ENCODE measurements at places on chromosomes 2 and 18.

DNA sequence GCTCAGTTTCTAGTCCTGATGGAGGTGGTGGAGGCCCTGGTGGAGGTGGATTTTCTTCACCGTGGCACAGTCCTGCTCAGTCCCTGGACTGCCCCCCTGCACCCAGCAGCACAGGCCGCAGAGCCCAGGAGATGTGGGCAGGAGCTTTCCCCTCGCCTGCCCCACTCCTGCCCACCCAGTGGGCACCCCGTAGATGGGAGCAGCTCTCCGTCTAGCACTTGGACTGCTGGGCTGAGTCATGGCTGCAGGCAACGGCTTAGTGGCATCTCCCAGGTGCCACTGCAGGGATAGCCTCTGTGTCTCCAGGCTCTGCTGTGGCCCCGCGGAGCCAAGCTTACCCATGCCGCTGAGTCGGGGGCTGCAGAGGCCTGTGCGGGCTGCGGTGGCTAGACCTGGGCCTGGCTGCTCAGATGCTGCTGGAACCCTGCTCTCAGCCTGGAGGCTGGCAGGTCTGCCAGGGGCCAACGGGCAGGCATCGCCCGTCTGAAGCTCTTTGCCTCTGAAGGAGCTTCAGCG lies 92.3 kb upstream of the CTDP1 start:
- DNase-seq: no peak

DNA sequence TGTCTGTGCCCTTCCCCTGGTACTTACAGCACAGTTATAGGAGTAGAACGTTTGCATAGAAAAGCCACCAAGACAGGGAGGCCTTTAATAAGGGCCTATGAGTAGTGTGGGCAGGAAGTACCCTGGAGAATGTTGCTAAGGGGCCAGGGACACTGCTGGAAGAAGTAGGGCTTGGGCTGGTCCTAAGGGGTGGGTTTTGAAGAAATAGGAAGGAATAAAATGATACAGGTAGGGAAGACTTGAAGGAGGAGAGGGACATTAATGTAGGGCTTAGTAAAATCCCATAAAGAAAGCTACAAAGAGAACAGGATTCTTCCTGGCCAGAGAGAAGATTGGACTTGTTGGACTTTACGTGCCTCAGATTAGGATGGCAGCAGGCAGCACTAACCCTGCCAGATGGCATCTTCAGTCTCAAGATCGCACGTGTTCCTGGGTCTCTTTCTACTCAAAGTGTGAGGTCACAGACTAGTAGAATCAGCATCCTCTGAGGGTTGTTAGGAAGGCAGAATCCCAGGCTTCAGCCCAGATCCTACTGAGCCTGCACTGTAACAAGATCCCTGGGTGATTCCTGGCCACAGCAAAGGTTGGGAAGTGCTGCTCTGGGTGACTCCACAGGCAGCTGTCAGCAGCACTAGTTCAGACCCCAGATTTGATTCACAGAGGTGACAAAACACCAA lies 39.2 kb downstream of the EPAS1 start:
- no peak for DNase-seq

DNA sequence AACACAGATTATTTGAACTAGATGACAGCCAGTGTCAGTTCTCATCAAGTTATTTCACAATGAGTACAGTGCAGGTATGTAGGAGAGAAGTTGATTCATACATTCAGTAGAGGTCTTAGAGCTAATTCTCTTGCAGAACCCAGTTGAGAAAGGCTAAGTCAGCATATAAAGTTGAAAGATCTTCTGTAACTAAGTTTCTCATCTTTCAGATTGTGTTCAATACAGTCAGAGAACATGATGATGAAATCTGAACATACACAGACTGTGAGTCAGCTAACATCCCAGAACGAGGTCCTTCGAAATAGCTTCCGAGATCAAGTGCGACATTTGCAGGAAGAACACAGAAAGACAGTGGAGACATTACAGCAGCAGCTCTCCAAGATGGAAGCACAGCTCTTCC lies 41.9 kb upstream of the LIMS1 start:
- no peak for DNase-seq

- no peak for DNase-seq
These were observed 284.5 kb downstream of the MTX2 start for GRCh38 chr2:176553685-176554100.

DNA sequence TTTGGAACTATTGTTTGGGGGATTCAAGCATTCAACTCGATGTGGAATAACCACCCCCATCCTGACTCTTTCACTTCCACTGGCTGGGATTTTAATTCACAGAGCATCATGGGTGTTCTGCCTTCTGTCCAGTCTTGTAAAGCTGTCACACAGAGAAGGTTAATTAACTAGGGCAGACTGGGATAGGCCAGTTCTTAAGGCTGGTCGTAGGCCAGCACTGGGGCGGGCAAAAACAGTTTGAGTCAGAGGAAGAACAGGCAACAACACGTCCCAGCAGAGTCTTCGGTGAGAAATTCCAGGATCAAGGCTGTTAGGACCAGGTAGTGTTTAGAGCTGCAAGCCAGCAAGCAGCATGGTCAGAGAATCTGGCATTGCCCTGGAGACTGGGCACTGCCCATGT lies 4.0 kb upstream of the RNF152 start:
- no peak for DNase-seq

DNA sequence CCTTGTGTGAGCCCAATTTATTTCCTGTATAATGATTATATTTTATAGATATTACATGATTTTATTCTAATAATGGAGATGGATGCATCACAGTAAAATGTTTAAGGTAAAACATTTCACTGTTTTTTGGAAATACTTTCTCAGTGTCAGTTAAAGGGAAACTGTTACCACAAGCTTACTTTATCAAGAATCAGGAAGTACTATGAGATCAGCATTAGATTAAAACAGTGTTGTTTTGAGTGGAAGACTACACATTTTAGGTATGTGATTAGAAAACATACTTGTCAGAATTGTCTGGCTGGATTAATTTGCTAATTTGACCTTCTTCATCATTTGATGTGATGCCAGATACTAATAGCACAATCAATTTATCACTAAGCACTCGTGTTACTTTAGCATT lies at the start of gene HRH4:
HRH4 (plus strand) TSS at position 250 of the 400 bp plus-strand sequence; CDS start at position 342, 92 bp downstream.
- DNase-seq: no peak

DNA sequence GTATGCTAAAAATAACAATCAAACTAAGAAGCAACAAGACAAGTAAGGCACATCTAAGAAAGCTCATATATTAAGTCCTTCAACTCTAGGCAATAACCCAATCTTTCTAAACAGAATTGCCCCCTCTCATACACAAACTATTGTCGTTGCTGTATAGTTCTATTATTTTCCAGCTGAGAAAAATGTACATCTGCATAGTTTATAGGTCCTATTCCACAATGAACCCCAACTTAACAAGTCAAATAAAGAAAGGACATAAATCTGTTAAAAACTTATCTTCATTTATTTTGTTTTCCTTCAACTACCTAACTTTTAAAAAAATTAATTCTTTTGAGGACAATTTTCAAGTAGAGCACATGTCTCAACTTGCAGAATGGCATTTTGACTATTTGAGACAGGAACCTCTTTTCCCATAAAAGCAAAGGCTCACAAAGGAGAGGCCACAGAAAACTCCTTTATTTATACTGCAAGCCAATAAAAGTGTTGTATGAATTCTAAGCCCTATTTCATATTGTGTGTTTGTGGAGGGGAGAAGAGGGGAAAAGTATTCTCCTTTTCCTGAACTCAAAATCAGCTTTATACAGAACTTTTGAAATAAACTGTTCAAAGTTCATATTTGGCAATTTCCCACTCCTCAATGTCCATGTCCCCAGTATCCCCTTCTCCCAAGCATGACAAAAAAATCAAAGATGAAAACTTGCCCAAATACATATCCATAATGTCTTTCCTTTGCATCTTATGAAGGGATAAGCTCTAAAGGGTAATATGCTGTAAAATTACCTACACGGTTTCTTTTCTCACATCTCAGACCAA lies 37.4 kb downstream of the RTN4 start:
- no peak for DNase-seq

DNA sequence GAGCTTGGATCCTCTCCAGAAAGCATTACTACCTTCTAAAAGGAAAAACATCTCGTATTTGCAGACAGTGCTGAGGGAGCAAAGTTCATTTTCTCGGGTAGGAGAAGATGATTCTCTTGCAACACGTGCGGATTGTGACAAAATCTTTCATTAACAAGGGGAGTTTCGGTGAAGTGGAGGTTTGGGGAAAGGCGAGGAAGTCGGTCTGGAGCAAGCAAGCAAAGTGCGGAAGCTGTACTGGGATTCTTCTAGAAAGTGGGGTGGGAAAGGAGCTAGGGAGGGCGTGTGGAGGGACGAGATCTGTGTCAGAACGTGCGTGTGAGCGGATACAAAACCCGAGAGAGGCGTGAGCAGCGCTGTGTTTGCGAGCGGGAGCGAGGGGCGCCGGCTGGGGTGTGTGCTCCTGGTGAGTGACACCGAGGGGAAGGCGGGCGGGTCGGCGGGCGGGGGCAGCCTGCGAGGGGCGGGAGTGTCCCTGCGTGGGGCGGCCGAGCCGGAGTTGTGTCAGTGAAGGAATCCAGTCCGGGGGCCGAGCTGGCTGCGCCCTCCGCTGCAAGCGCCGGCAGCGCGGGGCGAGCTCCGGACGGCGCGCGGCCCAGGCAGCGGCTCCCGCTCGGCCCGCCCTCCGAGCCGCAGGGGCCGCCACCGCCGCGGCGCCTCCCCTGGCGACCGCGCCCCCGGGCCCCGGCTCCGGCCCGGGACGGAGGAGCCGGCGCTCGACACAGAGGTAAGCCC lies at the start of gene SPATS2L:
SPATS2L (plus strand) TSS at position 498 of the 735 bp plus-strand sequence. CDS start 82,552 bp downstream, outside the sequence.
- peak; percentile 58 for DNase-seq

DNA sequence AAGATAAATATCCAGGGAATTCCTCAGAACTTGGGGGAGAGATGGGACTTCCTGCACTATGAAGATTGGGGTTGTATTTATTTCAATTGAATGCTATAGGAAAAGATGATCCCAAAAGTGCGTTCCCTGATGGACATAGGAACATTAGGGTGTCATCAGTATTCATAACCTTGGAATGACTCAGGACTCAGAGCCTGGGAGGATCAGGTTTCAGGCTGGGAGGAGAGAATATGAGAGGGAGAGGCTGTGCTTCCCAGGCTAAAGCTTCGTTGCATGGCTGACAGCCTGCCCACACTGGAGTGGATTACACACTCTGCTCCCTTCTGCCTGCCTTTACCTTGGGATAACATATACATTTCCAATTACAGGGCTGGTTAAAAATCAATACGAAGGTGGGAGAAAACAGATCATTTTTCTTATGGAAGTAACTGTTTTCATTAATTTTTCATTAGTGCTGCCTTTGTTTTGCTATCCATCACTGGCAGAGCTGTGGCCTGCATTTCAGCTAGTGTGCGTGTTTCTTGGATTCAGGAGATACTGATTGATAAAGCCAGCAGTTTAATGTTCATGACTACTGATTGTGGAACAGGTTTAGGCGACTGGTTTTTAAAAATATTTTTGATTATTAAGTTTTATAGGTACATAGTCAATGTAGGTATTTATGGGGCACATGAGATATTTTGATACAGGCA lies 118.7 kb downstream of the KCTD1 start:
- DNase-seq: no peak

DNA sequence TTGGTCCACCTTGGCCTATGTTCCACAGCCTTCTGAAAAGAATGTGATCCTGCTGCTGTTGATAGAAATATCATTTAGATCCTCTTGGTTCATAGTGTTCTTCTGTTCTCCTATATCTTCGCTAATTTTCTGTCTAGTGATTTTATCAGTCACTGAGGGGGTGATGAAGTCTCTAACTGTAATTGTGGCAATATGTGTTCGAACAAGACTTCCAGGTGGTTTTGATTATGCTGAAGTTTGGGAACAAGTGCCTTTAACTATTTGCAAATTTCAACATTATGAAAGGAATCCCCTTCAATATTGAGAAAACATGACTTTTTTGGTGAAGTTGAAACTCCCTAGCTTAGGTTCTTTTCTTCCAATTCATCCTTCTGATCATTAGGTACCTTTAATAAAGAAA lies 140.4 kb downstream of the MTX2 start:
- DNase-seq: no peak

GRCh38 chr2:206980413-206980812 lies 41.1 kb downstream of the CPO start:
- DNase-seq: no peak

GRCh38 chr2:36659872-36660312 lies 36.6 kb upstream of the VIT start:
- DNase-seq: no peak

- DNase-seq: no peak
These were observed 311.9 kb downstream of the TXNL1 start for GRCh38 chr18:56326336-56327072.

DNA sequence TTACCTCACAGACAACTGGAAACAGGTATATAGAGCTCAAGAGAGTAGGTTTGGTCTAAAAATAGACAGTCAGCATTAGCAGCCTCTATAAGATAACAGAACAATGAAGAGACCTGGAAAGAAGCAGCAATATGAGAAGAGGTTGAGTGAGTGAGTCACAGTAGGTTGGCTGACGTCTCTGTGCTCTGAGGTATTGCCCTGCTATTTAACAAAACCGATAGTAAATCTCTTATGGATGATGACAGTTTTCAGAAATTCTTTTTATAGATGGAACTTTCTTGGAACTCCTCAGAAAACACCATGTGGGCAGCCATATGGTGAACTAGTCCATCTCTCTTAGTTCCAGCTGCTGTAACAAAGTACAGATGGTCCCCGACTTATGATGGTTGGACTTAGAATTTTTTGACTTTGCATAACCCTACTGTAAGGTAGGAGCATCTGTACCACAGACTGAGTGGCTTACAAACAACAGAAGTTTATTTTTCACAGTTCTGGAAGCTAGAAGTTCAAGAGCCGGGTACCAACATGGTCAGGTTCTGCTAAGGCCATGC lies 123.5 kb downstream of the MBD2 start:
- DNase-seq: no peak

GRCh38 chr2:55269645-55269990 lies 587 bp upstream of the MTIF2 start:
- DNase-seq: no peak

DNA sequence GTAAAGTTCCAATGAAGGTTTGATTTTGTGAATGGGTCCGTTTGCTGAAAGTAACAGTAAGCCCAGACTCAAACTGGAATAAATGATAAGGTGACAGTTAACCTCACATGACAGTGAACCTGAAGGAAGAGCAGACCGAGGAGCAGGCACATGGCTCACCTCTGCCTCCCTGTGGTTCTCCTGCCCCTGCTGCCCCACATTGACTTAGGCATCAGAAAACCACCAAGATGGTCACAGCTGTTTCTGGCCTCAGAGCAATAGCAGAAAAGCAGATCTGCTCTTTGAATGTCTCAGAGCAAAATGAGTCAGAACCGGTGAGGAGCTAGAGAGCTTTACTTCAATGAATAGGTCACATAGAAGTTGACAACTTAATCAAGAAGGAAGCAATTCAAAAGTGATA lies 487.6 kb downstream of the METTL4 start:
- no peak for DNase-seq

DNA sequence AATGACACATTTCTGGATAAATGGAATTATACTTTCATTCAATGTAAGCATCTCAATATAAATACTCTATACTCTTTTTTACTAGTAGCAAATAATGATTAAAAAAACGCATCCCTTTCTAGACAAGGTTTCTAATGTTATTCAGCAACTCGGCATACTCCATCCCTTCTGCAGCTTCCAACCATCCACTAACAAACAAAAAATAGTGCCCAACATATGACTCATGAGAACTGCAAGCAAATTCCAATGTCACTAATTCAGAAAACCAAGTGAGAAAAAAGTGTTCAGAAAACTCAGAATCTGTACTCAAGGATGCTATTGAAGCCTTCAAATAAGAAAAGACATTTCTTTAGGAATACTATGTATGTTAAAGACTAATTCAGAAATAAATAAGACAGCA lies 140.0 kb downstream of the BAZ2B start:
- DNase-seq: no peak

Data from left renal cortex interstitium (tissue), 4 donors.